ENCODE measurements at places on chromosomes 2 and 18.

DNA sequence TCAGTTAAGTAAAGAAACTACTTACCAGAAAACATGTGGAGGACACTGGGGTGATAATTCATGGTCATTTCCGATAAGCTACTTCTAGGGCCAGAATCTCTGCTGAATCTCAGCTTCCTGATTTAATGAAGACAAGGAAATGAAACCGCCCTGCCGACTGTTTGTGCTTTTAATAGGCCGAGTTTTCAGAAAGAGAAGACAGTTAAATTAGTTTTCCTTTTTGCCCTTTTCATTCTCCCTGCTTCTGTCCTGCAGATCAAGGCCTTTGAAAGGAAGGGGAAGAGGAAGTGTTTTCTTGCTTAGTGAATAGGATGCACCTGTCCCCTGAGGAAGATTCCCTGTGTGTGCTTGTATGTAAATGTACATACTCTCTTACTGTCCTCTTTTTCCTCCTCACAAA, 126.6 kb downstream of the SH3RF3 start:
- no peak for DNase-seq

- no peak for DNase-seq
These were observed 10.1 kb upstream of the NARS1 start for GRCh38 chr18:57631697-57632096.

DNA sequence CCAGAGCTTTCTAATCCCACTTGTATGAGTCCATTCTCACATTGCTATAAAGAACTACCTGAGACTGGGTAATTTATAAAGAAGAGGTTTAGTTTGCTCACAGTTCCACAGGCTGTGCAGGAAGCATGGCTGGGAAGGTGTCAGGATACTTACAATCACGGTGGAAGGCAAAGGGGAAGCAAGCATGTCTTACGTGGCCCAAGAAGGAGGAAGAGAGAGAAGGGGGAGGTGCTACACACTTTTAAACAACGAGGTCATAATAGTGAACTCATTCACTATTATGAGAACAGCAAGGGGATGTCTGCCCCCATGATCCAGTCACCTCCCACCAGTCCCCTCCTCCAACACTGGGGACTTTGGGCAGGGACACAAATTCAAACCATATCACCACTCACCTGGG, 67.8 kb downstream of the TTC32 start:
- no peak for DNase-seq

DNA sequence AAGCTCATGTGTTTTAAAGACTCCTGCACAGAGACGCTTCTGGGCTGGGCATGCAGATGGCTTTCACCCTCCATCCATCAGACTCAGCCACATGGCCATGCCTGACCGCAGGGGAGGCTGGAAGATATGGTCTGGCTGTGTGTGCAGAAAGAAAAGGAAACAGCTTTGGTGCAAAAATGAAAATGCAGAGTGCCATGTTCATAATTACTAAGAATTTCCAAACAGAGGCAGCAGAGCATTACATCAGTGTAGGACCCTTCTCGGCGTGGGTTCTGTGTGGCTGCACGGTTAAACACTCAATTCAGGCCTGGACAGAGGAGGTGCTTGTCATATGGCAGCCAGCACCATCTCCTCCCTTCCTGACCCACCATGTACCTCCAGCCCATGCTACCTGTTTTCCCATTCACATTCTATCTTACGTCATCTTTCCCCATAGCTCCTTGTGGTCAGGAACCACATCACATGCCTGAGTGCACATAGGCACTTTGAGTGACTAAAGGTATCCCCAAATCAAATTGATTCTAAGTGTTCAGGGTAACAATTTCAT, 200.3 kb upstream of the ID2 start:
- DNase-seq = peak; percentile 89

DNA sequence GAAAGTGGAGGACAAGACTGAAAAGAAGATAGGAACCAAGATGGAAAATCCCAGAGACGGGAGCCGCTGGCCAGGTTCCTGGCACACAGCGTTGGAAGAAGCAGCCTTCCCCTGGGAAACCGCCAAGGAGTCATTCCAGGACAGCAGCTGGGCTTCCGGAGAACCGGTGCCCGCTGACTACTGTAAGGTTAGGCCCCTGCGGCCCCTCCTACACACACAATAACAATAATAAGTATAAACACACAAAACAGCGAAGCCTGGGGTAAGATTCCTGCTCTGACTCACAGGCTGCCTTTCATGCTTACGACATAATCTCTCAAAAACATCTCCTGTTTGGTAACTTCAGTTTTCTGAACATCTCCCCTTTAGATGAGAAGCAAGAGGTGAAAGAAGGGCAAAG, 28.1 kb upstream of the MYCN start:
- DNase-seq = no peak

DNA sequence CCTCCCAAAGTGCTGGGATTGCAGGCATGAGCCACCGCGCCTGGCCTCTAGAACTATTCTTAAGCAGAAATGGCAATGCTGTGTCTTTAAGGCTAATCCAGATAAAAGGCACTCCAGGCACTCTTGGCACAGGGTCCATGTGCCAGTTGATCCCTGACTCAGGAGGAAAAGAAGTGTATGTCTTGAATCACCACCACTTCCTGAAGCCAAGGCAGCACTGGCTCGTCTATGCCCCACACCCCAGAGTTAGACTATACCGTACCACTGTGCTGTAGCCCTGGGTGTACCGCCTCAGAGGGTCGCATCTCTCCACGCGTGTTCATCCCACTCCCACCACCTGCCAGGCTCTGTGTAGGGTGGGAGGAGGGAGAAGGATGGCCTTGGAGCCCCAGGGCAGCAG, 9.0 kb downstream of the TNFRSF11A start:
- no peak for DNase-seq

- DNase-seq = no peak
These were observed 269.8 kb downstream of the BCL11A start for GRCh38 chr2:60283626-60284025.

DNA sequence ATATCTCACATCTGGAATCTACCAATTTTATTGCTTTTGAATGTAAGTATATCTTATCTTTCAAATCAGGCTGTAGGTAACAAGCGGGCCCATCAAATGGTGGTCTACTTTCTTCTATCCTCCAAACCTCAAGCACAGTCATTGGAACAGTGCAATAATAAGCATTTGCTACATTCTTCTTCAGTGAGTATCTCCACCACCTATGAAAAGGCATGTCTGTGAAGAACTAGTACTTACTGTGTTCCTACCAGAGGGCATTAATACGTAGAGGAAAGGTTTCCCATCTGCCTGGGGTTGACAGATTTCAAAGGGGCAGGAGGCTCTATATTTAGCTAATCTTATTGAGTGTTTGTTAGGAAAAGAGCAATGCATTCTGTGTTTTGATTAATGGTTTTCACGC, 411.1 kb downstream of the NCKAP5 start:
- DNase-seq = no peak

DNA sequence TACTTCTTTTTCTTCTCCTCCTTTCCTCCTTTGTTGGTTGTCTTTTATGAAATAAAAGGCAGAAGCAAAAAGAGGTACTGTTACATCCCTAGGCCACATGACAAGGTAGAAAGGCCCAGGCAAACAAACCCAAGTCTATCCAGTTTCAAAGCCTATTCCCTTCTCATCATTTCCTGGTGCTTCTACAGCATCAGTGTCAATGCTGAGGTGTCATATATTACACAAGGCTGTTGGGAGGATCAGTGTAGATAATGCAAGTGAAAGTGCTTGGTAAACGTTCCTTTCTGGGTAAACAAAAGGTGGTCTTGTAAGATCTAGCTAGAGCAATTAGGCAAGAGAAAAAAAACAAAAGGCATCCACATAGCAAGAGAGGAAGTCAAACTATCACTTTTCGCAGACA, 64.9 kb downstream of the EVA1A start:
- no peak for DNase-seq

DNA sequence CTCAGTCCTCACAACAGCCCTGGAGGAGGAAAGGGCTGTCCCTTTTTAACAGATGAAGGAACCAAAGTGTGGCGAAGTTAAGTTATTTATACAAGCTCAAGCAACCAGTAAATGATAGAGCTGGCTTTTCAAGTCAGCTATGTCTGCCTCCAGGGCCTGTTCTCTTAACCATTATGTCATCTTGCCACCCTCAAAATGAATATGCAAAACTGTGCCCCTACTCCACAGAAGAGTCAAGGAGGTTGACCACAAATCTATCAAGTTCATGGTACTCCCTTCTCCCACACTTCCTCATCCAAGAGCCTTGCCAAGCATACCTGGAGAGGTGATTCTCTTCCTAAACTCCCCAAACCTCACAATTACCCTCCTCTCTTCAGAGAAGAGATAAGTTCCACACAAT, 37.3 kb upstream of the CREB1 start:
- peak; percentile 59 for DNase-seq

DNA sequence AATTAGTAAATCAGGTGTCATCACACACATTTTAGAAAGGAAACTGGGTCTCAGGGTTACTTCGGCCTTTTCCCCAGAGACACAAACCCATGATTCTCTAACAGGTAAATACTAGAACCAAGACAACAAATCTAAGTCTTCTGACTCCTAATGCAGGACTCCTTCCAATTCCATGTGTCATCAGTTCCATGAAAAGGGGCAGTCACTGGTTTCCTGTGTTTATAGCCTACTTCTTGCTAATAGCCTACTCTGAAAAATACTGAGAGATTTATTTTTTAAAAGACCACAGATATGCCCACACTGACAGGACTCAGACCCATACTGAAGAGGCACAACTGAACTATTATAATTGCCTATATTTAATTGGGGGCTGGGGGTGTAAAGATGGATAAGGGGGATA, 33.0 kb downstream of the RAB1A start:
- DNase-seq = no peak

DNA sequence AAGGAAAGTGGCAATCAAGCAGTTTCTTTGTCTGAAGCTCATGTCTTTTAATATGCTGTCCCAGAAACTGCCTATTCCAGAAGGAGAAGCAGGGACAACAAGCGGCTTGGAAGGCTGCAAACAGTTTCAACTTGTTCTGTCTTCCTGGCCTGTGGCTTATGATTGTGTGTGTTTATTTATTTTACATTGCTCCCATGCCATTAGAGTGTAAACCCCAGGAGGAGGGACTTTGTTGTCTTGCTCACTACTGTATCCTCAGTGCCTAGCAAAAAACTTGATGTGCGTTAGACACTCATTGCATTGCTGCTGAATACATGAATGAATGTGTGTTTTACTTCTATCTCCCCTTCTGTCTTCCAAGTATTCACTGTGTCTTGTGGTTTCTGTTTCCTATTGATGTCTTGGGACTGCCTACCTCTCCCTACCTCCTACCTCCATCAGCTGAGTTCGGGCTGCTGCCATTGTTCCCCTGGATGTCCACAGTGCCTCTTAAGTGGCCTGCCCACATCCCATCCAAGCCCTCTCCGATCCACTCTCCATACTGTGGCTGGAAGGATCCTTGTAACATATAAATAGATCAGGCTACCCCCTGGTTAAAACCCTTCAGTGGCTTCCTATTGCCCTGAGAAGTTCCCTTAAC, 261.4 kb downstream of the DYSF start:
- DNase-seq = no peak

- no peak for DNase-seq
These were observed 2.5 kb downstream of the MPPE1 start for GRCh38 chr18:11905613-11906012.

DNA sequence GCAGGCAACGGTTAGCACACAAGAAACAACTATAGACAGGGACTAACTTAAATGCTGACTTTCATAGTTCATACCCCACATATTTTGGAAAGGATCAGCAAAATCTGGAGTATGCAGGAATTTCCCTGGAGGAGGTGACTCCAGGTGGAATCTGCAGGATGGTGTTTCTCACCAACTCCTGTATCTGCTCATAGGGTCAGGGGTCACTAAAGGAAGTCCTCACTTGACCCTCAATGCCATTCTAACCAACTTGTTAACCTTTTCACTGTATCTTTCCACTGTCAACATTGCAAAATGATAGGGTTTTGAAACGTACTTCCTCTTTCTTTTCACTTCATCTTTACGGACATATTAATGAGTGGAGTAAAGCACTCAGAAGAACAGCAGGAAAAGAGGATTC, 207.0 kb upstream of the CXCR4 start:
- peak; percentile 57 for DNase-seq

DNA sequence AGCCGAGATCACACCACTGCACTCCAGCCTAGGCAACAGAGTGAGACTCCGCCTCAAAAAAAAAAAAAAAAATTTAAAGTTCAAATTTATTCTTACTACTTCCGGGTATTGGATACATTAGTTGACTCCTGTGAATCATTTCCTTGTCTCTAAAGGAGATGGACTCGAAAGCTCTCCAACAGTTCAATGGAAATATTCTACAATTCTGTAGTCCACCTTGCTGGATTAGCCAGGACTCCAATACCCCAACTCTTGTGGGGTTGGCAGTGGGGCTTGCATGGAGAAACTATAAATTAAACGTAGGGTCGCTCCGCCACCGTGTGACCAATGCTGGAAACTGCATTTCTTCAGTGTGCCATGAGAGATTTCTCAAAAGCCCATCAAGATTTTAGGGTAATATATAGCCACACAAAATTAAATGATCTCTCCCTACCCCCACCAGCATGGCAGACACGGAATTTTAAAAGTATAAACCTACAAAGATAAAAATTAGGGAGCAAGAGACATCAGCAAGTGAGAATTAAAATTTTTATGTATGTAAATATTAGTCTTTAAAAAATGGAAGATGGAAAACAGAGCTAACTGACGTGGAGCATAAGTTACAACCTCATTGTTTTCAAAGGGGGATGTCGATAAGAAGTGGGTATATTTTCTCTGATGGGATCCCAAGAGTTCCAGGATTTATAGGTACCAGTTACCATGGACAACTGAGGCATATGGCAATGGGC, 27.8 kb upstream of the GAREM2 start:
- DNase-seq = peak; percentile 88

- no peak for DNase-seq
These were observed 55.0 kb downstream of the CHST9 start for GRCh38 chr18:27130065-27130630.

DNA sequence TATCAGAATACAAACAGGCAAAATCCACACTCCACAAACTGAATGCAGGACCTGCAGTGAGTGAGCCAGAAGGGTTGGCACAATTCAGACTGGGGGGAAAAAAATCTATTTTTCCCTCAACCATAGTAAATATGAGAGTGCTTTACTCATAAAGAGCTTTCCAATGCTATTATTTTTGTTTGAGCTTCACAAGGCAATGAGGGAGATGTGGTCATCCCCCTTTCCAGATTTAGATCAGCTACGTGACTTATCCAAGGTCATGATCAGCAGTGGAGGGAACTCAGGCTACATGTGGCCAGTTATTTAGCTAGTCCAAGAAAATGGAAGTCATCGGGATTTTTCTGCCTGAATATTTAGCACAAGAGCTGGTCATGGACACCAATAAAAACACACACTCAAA, 120.4 kb upstream of the KLF7 start:
- no peak for DNase-seq

GRCh38 chr2:151189125-151189524, 72.5 kb downstream of the RBM43 start:
- DNase-seq = peak; percentile 15
